GM13977 (cell line): ENCODE measurements at places on chromosomes 2 and 18.

DNA sequence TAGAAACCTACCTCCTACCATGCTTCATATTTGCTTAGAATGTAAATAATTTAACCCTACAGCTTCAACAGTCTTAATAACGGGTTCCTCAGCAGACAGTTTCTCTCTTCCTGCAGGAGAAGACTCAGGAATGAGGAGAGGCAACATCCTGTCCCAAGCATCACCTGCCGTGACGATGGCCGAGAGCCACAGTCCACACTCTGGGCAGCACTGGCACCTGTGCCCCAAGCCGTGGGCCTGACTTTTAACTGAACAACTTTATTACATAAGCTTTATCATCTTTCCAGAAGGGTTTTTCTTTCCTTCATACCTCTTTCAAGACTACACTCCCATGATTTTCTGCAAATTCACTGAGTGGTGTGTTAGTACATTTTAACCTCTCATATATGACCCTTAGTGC lies 856.0 kb downstream of the GALR1 start:
- DNase-seq, result no peak

DNA sequence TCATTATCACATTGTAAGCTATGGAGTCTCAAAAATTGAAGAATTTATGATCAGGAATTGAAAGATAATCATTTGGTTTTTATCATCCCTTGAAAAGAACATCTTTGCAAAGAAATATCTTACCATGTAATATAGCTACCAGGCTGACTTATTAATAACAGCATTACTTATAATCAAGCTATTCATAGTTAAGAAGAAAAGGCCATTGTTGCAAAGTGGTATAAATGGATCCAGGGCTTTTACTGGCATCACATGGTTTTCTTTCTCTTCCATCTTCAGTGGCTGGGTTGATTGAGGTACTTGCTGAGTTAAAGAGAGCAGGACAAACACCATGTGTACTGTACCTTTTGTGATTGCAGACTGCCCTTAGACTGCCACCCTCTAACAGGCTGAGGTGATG lies 39.6 kb downstream of the MFSD6 start:
- DNase-seq, result no peak

- no peak for DNase-seq
Observed at GRCh38 chr2:67565761-67566160, 168.6 kb downstream of the ETAA1 start.

GRCh38 chr2:179268277-179268925 lies 3.8 kb upstream of the SESTD1 start:
- DNase-seq, result peak; percentile 37

- no peak for DNase-seq
Observed at GRCh38 chr18:49730951-49731391, 82.4 kb downstream of the ACAA2 start.

DNA sequence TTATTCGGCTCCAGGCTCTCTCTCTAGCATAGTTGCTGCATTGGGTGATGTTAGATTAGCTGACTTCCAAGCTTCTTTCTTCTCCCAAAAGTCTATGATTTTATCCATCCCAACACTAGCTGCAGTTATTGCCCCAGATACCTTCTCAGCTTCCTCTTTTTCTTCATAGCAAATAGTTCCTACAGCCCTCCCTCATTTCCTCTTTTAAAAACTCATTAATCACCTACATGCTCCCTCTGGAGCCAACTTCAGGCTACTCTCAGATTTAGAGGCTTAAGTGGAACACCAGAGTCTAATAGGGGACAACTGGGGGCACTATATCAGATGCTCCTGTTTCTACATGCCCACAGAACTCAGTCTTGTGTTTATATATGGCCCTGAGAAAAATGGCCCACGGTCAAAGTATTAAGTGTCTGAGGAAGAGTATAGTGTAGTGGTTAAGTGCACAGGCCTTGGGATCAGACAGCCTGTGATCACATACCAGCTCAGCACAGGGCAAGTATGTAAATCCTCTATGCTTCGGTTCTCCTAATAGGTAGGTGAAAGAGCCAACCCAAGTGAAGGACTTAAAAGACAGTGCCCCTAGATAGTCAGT lies 241.9 kb upstream of the SLC14A2 start:
- DNase-seq, result no peak

DNA sequence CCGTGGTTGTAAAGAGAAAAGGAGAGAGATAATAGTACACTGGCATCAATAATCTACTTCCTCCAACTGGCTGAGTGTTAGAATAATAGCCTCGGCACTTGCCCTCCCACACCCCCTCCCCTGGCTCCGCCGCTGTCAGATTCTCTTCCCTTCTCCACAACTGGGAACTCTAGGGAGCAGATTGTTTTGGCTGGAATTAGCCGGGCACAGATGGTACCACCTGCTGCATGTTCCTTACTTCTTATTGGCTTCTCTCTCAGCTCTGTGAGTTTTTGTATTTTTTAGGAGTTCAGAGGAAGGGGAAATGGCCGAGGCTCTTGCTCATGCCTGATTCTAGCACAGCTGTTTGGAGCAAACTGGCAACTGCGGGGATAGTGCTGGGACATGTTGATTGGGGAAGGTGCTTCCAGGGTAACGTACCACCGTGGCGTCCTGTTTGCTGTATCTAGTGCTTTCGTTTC lies 140.0 kb downstream of the ZEB2 start:
- DNase-seq, result no peak

GRCh38 chr2:173983391-173983871 lies 18.3 kb upstream of the SP3 start:
- DNase-seq, result no peak

GRCh38 chr18:647304-647703 lies 10.1 kb upstream of the TYMS start:
- DNase-seq, result no peak

DNA sequence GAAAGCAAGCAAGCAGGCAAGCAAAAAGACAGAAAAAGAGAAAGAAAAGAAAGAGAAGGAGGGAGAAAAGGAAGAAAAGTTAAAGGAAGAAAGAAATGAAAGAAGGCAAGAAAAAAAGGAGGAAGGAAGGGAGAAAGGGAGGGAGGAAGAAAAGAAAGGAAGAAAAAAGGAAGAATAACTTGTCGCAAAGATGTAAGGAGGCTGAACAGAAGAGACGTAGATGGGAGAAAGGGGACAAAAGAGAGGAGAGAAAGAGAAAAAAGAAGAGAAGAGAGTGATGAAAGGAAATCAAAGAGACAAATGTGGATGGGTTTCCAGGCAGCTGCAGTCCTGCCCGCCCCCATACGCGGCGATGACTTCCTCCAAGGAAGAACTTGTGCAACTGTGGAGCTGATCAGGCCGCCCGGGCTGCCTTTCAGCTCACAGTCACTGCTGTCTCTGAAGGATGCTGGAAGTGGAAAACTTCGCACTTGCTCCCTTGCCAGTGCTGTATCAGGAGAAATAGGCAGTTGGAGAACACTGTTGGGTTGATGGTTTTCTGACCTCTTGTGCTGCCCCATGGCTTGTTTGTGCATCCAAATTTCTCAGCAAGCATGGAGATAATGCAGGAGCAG lies 52.9 kb downstream of the TRIB2 start:
- DNase-seq, result no peak

DNA sequence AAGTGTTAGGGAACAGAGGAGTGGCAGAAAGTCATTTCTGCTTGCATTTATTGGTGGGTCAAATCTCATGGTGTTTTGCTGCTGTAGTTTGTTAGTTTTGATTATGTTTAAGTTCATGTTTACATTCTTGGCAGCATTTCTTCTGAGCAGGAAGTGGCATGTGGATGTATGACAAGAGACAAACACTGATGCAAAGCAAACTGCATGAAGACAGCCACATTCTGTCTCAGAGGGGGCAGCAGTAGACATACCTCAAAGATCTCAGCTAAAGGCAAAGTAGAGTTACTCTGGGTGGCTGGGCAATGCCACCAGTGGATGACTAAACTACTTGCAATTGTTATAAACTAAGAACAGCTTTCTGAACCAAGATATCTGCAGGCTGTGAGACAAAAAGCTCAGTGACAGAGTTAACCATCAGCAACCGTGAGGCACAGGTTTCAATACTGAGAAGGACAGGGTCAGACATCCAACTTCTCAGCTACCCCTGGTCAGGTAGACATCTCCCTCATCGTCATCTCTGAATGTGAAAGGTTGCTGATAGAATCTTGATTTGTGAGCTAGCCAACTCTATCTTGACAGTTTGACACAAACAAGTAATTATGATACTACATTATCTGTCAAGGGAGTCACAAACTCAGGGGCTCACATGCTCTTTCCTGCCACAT lies 16.4 kb downstream of the GALNT3 start:
- DNase-seq, result no peak

DNA sequence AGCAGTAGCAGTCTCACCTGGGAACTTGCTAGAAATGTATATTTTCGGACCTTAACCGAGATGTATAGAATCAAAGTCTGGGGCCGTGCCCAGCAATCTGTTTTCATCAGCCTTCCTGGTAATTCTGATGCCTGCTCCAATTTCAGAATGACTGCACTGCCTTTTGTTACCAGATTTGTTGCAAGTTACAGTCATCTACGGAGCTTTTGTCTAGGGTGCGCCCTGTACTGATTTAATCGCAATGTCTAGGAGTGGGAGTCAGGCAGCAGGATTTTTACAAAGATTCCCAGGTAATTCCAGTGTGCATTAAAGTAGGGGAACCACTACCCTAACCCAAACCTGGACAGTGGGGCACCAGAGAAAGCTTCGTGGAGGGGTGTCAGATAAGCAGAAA lies 178.0 kb downstream of the HAUS1 start:
- no peak for DNase-seq

- no peak for DNase-seq
Observed at GRCh38 chr2:159892990-159893810, 95.2 kb upstream of the CD302 start.

GRCh38 chr2:155157711-155158110 lies 459.2 kb downstream of the KCNJ3 start:
- no peak for DNase-seq

- DNase-seq, result no peak
Observed at GRCh38 chr2:190318931-190319554, 583 bp downstream of the HIBCH start.

DNA sequence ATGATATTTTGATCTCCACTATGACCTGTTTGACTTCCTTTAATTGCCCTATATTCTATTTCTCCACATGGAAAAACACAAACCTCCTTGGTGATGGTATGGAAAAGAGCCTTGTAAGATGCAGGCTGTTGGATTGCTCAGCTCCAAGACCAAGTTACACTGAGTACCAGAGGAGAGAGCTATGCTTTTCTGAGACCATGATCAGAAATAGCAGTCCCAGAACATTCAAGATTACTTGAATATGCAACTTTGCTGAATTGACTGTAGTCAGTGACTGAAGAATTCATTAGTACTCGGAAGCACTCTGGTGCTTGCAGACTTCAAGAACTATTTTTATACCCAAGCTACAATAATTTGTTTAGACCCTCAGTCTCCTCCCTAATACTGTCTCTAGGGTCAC lies 310.6 kb upstream of the FSIP2 start:
- no peak for DNase-seq
